T-helper 2 cell (primary cell): ENCODE measurements at places on chromosomes 11 and 22.

- no peak for DNase-seq
Measured at GRCh38 chr11:65982824-65983588, 19.0 kb downstream of the EIF1AD start.

DNA sequence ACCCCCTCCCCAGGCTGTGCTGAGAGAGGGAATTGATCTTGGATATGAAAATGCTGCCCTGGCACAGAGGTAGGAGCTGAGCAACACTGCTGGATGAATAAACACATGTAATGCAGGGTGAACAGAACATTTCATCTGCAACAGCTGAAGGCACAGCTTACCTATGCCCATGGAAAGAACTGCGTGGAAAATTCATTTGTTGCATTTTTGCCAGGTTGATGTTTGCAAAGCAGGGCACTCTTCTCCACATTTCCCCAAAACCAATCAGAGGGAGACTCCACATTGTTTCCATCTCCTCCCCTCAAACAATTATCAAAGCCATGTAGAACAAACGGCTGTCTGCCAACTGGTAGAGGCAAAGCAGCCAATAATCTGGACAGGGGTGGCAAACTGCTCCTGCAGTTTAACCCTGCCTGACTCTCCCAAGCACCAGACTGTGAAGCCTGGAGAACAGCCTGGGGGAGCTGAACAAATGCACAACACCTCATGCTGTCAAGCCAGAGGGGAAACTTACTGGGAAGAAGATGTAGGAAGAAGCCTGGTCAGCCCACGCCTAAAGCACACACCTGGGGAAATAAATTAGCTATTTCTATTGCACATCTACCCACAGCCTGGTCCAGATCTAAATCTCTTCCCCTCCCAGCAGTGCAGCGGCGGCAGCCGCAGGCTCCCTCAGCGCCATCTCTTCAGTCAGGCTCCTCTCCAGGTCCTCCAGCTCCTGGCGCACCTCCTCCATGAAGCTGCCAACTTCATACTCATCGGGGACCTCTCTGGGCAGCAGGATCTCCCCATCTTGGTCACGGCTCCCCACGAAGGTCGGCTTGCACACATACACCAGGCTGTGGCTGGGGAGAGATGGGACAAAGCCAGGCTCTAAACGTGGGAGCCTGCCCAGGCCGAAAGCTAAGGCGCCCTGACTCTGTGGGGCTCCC, 44.3 kb downstream of the DKK3 start:
- no peak for DNase-seq

- no peak for DNase-seq
Measured at GRCh38 chr11:66328031-66328301, 8.3 kb downstream of the RIN1 start.

DNA sequence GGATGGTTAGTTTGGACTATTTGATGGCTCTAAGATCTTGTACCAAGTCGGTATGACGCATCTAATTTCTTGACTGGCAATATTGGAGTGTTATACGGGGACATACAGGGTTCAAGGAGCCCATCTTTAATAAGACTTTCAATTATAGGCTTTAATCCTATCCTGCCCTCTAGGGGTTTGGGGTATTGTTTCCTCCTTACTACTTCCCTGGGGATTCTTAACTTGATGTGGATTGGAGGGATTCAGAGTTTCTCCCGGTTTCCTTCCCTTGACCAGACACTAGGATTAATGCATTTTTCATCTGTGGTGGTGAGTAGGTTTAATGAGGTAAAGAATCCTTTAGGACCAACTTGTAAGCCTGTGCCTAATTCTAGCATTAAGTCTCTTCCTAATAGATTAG, 18.8 kb downstream of the CYP2D6 start:
- no peak for DNase-seq

- DNase-seq: no peak
Measured at GRCh38 chr22:19287076-19287707, 4.3 kb downstream of the CLTCL1 start.
